GM10248 (cell line): ENCODE measurements at places on chromosomes 2 and 18.

- DNase-seq: no peak
Observed at GRCh38 chr2:206515580-206515979, 72.2 kb downstream of the ADAM23 start.

DNA sequence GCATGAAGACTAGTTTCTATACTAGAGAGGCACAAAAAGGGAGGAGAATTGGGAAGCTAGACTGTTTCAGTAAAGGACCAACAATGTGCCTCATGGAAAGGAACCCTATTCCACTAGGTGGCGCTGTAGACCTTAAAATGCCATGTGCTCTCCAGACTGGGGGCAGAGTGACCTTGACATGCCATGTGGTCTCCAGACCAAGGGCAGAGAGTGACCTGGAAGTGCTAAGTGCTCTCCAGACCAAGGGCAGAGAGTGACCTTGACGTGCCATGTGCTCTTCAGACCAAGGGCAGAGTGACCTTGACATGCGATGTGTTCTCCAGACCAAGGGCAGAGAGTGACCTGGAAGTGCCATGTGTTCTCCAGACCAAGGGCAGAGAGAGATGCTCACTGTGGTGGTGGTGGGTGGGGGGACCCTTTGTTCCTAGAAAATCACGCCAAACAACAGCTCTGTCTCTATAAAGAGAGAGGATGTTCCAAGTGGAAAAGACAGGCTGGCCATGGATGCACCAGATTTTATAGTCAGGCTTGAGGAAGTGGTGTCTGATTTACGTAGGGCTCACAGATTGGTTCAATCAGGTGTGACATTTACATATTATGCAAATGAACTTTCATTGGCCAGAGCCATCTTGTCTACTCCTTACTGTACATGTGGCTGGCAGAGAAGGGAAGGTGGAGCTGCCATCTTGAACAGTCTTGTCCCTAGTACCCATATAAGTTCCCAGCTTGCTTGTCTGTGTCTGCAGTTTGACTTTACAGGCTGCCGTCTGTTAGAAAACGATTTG lies 344.0 kb upstream of the DDX18 start:
- no peak for DNase-seq

GRCh38 chr2:149330127-149331022 lies at the start of gene LYPD6:
Gene LYPD6, plus strand, starts transcription at chr2:149330587. Its CDS starts 107,122 bp downstream, at chr2:149437709.
- DNase-seq: peak; percentile 45

DNA sequence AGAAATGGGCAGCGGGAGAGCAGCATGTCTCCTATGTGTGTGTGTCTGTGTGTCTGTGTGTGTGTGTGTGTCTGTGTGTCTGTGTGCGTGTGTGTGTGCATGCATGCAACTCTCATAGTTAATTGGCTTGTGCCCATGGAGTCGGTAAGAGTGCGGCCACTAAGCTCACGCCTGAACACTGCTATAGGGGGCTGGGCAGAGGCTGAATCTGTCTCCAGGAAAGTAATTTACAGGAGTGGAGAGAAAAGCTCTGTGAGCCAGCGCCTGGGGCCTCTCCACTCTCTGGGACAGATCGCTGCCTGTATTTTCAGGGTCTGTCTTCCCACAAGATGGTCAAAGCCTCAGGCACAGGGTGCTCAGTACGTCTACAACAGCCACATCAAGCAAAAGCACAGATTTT lies 553.4 kb downstream of the TNS1 start:
- no peak for DNase-seq

DNA sequence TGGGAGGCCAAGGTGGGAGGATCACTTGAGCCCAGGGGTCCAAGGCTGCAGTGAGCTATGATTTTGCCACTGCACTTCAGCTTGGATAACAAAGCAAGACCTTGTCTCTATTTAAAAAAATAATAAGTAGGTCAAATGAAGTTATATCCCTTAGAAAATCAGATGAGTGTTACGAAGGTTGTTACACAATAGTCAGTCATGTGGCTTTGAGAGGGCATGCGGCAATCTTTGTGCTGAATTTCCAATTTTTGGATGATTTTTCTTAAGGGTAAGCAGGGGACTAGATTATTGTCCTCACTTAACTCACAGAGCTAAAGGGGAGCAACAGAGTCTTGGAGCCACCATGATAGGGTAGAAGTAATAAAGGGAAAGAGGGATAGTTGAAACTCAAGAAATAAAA lies 71.8 kb downstream of the B3GNT2 start:
- DNase-seq: no peak
